Stimulated activated CD8-positive, alpha-beta memory T cell treated with anti-CD3 and anti-CD28 coated beads, Interleukin-12 subunit alpha, Interleukin-12 subunit beta, amount 100 ng/mL, for 1 hour (primary cell): ENCODE measurements at places on chromosomes 4 and X.

DNA sequence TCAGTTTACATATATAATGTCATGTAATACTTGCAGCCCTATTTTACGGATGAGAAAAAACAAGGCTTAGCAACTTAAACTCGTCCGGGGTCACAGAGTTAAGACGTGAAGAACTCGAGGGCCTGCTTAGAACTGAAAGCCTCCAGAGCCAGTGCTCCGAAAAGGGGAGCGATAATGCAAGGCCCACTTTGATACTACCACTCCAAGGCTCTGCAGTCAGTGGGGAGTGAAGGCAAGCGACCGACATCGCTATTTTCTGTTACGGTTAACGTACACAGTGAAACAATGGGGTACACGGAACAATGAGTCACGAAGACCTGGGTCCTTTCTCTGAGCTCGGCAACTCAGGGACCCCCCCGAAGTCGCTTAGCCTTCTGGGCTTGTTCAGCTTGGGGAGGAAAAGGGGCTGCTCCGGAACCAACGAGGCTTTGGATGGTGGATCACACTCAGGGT is 965 bp downstream of the PPA2 start:
- DNase-seq: no peak

- no peak for DNase-seq
Measured at GRCh38 chr4:185898413-185898812, 86.4 kb upstream of the SORBS2 start.

DNA sequence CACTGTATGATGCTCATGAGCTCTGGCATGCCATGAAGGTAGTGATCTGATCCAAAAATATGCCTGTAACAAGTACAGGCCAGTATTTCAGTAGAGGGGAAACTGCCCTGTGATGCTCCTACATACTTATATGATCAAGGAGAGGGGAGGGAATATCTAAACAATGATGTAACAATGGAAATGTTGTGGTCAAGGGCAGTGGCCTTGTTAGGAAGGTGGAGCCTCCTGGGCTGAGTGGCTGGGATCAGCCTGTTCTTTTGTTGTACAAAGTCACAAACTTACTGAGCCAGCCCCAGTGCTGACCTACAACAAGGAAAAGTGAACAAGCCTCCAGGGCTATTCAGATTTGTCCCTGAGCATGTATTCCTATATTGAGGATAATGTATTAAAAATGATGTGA is 70.3 kb downstream of the ANXA10 start:
- no peak for DNase-seq

GRCh38 chrX:106955004-106955772 is 35.0 kb downstream of the CLDN2 start:
- DNase-seq: no peak

- no peak for DNase-seq
Measured at GRCh38 chrX:46327566-46328115, 217.6 kb downstream of the ZNF674 start.

GRCh38 chr4:159016593-159017024 is 86.3 kb upstream of the RAPGEF2 start:
- no peak for DNase-seq
